ENCODE measurements at places on chromosomes 7 and 10.
A peak's percentile ranks its signal among the peaks of the same experiment; 100 is the strongest.

GRCh38 chr10:1127629-1128028 lies 71.4 kb downstream of the WDR37 start:
- no peak for DNase-seq

GRCh38 chr7:151232091-151232916 lies at the start of gene CHPF2:
Gene CHPF2 (plus strand): TSS chr7:151232483. CDS start chr7:151234012, 1,529 bp downstream.
- peak; percentile 95 for DNase-seq

- DNase-seq = peak; percentile 69
Observed at GRCh38 chr10:124354411-124355382, 64.0 kb downstream of the OAT start.

DNA sequence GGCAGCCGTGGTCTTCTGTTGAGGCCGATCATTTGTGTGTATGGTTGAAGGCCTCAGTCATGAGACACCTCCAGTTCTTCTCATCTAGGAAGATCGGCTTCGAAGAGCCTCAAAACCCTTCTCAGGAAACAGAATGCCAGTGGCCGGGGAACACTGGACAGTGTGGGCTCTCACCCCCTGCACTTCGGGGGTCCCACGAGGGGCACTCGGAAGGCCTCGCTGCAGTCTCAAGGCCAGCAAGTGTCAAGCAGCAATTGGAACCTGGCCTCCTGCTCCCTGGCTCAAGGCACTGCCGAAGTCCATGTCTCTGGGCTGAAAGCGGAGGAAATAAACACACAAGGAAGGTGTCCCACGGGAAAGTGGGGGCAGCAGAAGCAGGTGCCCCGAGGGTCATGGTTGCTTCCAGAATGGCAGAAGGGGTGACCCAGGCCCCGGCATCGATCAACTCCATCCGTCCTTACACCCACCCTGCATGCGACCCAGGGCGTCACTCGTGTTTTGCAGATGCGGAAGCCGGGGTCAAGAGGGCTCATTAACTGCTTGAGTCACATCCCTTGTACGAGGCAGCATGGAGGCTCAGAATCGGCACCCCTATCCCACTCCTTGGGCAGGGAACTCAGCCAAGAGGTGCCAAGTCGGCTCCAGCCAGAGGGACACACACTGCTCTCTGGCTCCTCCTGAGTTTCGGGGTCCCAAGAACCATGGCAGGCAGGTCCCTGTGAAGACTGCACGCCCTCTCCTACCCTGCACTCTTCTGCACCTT lies 231.3 kb upstream of the SHH start:
- DNase-seq = no peak

- DNase-seq = no peak
Observed at GRCh38 chr10:75655791-75656451, 224.5 kb downstream of the LRMDA start.
